ENCODE measurements at places on chromosomes 12 and 14.

- DNase-seq: no peak
Measured at GRCh38 chr12:128163086-128163485, 103.9 kb upstream of the TMEM132C start.

DNA sequence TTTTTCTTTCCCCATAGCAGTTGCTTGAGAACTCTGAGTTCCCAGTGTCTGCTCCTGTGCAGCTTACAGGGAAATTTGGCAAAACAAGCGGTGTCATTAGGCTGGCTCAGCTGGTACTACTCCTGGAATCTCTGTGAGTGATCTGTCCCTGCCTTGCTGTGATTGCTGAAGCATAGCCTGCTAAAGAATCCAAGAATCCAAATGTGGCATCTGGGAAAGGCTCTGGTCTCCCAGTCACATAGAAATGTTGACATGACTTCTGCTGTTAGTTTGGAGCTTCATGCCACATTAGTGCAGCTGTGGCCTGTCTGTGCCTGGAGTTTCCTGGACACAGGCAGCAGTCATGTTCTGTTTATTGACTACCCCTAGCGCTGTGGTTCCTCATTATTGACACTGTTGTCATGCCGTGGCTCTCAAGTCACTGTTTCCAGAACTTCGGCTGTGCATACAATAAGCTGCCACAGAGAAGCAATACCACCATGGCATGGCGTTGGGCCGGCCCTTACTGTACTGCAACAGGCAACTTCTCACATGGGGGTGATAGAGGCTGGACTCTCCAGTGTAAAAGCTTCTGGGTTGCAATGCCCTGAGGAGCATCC lies 166.8 kb downstream of the MYRFL start:
- DNase-seq: no peak

DNA sequence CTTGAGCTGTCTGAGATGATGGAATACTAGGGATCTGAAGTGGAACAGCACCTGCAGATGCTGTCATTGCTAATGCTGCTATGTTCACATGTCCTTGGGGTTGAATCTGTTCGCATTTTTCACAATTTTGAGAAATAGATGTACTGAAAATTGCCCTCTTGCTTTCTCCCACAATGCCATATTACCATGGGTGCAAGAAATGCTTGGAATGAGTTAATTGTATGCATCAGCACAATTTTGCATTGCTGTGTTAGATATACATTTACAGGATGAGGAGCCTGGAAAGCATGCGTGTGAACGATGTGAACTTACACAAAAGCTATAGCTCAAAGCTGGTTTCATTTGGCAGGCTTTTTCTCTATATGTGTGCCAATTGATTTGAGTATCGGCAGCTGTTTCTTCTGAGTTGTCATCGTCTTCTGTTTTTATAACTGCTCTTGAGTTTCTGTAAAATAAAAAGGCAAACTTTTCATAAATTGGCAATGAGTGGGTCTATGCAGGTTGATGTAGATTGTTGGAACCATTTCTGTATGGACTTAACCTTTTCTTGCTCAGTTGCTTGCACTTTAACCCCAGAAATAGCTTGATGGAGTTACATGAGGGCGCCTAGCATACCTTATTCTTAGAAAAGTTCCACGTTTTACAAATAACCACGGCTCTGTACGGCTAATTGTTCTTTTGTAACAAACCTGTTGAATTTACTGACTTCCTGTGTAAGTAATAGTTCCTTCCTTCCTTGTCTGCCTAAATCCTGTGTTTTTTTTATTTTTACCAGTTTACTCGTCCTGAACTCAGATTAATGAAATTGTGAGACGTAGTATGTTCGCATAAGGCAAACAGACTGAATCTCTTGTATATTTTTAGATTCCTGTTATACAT lies 105.9 kb downstream of the FGD4 start:
- no peak for DNase-seq

- no peak for DNase-seq
Measured at GRCh38 chr14:22658946-22659345, 14.8 kb upstream of the OR6J1 start.

Data from amygdala (tissue), 56 donors.